ENCODE measurements at places on chromosomes 16 and 17.

- DNase-seq: no peak
Observed at GRCh38 chr17:13362341-13363122, 239.2 kb downstream of the HS3ST3A1 start.

DNA sequence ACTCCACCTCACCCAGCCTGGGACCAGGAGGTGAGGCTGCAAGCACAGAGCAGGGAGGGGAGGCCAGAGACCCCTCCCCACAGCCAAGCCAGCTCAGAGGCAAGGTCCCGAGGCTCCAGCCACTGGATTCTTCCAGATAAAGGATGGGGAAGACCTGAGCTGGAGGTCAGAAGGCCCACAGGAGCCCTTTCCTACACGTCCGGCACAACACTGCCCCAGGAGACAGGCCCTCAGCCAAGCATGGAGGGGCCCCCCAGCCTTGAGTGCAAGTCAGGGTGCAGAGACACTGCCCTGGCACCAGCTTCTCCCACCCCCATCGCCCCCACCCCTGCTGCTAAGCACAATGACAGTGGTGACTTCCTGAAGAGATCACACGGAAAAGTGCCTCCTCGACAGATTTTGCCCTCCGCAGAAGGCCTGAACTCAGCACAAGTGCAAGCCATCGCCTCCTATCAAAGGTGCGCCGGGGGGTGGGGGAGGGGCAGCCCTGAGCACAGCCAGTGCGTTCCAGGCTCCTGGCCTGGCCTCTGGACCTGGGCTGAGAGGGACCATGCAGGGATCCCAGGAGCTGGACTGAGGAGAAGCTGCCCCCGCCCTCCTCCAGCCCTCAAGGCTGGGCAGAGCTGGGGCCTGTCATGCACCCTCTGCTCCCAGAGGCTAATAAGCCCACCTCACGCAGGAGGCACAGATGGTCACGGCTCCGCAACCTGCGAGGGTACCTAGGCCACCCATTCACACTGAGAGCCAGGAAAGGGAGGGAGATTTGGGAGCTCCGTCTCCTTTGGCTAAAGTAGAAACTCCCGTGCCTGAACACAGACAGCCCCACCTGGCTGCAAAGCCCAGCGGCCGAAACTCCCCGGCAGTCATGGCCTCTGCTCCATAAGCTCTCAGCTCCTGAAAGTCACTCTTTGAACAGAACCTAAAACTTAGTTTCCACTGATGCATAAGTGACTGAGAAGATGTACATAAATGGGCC lies 2.7 kb downstream of the MAFG start:
- peak; percentile 34 for DNase-seq

DNA sequence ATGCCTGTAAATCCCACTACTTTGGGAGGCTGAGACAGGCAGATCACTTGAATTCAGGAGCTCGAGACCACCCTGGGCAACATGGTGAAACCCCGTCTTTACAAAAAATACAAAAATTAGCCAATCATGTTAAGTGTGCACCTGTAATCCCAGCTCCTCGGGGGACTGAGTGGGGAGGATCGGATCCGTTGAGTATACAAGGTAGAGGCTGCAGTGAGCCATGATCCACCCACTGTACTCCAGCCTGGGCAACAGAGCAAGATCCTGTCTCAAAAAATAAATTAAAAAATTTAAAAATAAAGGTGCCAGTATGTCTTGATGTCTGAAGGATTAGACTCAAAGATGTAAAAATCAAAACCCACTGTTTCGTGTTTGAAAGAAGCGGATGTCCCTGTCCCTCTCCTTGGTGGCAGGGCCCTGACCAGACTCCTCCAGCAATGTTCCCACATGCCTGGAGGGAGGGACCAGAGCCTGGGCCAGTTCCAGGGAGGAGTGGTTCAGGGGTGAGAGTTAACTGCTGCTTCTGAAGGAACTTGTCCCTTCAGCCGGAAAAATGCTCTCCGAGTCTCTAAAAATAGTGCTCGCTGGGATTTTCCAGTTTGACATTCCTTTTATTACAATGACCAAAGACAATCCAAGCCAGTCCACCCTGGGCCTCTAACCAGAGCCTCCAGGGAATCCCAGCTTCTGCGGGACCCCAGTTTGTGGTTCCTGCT lies 9.4 kb upstream of the CMTM4 start:
- no peak for DNase-seq

DNA sequence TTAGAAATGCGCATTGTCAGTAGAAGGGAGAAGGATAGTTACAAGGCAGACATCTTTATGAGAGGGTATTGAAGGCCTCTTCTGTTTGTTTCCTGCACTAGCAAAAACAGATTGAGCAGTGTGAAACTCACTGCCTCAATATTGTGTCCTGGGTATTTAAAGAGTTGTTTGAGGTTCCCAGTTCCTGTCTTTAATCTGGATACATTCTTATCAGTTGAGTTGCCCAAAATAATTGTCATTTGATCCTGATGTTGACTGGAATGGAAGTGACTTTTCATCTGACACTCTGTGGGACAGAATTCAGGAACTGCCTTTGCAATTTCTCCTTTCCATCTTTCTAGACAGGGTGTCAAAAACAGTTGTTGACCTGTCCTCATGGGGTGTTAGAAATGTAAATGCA lies 1.7 kb downstream of the ATP6V0A1 start:
- DNase-seq: no peak

DNA sequence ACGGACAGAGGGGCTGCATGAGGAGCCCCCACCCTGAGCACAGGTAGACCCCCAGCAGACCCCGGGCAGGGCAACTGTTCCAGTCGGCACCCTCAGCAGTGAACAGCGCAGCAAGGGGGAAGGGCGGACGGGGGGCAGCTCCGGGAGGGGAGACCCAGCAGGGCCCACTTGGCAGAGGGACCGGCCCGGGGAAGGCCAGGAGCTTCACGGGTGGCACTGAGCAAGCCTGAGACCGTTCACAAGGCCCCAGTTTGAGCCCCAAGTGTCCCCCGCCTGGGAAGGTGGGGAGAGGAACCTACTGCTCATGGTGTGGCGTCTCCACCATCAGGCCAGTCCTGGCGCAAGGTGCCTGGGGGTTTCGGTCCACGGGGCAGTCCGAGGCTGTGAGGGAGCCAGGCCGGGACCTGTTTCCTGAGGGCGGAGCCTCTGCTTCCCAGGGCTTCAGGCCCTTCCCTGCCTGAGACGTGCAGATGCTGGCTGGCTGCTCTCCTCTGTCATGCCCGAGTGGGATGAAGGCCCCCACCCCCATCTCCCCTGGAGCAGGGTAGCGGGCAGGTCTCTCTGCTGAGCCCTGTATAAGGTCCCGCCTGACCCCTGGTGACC lies 54.4 kb upstream of the GNG13 start:
- no peak for DNase-seq

DNA sequence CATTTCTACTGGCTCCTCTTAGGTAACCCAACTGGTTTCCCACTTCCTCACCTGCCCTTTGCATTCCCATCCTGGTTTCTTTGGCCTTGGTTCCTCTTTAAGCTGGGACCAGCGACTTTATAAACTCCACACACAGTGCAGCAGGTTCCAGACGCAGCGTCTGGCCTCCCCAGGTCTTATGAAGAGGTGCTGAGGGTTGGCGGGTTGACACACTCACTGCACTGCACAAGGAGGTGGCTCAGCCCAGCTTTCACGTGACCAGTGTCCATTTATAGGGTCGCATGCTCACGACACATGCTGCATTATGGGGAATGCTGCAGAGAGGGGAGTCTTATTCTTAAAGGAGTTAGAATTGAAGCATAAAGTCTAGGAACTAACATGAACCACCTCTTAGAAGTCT lies 70.8 kb downstream of the ZFHX3 start:
- DNase-seq: no peak

DNA sequence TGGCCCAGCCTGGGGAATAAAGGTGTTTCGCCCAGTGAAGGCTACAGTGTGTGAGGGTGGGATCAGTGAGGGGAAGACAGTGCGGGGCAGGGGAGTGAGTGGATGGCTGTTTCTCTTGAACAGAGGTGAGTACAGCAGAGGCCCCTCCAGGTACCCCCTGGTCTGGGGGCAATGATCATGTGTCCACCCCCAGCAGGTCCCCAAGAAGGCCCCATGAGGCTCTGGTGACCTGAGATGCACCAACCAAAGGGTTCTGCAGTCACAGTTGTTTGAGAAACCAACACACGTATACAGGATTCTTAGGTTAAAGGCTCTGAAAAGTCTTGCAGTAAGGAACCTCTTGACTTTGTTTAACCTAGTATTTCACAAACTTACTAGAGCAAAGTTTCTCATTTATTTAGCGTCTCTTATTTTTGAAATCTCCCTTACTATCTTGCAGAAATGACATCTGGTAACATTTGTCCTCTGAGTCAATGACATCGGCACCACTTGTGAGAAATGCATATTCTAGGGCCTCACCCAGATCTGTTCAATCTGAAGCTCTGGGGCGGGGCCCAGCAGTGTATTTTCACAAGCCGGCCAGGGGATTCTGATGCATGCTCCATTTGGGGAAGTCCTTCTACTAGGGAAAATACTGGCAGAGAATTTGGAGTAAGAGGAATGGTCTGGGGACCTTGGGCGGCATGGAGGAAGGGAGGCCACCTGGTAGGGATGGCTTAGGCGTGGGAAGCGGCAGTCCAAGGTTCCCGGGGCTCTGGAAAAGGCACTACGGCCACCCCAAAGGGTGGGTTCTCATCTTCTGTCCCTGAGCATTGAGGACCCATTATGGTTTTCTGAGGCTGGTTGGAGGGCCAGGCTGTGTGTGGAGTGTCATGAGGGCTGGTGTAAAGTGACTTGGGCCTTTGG lies 217.3 kb downstream of the NTN1 start:
- no peak for DNase-seq

GRCh38 chr17:13086142-13086769 lies 68.4 kb upstream of the ELAC2 start:
- DNase-seq: no peak

DNA sequence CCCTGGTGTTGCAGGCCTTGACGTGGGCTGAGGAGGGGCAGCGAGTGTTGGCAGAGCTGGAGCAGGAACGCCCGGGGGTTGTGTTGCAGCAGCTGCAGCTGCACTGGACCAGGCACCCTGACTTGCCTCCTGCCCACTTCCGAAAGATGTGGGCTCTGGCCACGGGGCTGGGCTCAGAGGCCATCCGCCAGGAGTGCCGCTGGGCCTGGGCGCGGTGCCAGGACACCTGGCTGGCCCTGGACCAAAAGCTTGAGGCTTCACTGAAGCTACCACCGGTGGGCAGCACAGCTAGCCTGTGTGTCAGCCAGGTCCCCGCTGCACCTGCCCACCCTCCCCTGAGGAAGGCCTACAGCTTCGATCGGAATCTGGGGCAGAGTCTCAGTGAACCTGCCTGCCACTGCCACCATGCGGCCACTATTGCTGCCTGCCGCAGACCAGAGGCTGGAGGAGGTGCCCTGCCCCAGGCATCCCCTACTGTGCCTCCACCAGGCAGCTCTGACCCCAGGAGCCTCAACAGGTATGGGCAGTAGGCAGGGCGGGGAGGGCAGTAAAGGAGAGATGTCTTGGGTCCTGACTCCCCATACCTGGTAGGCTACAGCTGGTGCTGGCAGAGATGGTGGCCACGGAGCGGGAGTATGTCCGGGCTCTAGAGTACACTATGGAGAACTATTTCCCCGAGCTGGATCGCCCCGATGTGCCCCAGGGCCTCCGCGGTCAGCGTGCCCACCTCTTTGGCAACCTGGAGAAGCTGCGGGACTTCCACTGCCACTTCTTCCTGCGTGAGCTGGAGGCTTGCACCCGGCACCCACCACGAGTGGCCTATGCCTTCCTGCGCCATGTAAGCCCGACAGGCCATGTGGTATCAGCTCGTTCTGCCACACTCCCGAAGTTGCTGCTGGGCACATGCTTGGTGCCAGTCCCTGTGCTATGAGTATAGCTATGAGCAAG lies 5.6 kb downstream of the PLEKHG4 start:
- DNase-seq: no peak

- peak; percentile 74 for DNase-seq
Observed at GRCh38 chr17:43900183-43900857, 7.0 kb downstream of the MPP2 start.

DNA sequence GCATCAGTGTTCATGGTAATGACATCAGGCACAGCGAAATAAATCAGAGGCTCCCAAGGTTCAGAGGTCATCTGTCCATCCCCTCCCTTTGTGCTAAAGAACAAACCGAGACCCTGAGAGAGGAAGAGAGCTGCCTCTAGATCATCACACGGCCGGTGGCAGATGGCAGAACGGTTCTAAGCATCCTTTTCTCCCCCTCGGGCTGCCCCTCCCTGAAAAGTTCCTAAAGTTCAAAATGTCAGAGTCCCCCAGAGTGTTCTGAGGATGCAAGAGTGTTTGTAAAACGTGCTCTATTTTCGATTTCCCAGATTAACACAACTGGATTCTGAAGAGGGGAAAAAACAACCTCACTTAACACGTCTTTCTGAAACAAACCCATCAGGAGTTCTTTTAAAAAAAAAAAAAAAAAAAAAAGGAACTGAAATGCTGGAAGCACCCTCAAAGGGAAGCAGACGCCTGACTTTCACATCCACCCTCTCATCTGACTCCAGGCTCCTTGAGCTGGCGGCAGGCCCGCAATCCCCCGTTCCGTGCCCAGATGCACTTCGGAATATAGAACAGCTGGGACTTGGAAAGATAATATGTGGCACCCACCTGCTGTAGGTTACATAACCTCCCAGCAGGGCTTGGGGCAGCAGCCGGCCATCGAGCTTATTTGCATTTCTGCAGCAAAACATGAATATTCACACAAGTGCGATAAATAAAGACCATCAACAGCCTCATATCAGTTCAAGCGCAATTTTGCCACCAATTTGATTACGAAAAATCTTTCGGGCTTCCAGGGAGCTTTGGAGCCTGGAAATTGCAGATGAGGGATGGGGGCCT lies 115.5 kb upstream of the SMURF2 start:
- DNase-seq: no peak

DNA sequence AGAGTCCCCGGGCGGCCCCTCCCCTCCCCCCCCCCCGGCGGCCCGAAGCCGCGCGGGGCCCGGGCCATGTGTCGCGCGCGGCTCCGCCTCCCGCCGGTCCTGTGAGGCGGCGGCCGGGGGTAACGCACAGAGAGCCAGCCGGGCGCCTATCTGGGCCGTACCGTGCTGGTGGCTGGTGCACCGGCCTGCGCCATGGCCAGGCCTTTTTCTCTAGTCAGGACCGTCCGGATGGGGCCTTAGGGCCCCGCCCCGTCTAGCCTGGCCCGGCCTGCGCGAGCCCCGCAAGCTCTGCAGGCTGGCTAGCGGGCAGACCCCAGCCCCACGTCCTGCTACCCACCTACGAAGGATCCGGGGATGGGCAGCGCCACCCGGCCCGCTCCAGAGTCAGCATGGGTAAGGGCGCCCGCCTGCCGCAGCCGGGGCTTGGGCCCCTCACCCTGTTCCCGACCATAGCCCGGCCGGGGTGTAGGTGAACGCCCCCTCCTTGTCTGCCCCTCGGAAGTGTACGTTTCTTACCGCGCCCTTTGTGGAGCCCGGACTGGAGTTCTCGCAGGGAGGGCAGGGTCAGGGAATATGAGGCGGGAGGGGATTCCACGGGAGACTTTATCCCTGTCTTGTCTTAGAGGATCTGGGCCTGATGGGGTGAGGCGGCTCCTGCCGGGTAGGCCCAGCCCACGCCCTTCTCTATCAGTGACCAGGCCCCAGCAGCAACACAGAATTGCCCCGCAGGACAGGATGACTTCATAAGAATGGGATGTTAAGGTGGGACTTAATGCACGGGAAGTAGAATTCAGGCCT lies at the start of gene CENPT:
CENPT (minus strand) TSS at position 630 of the 798 bp plus-strand sequence. CDS start 13,834 bp downstream, outside the sequence.
- DNase-seq: no peak
